ENCODE measurements at places on chromosomes 7 and 10.

DNA sequence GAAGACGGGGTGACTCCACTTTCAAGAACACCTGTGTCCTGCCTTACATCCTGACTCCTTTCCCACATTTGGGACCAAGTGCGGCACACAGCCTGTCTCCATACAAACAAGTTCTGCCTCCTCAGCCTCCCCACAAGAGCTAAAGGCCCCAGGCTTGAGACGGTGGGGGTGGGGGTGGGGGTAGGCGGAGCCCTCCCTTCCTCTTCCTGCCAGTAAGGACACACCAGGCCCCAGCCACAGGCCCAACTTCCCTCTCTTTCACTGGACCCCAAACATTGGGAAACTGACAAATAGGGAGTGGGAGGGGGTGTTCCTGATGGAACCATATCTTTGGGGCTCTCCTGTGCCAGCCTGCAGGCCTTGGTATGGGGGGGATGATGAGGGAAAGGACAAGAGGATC lies 4.6 kb downstream of the CDK5 start:
- DNase-seq: peak; percentile 41

DNA sequence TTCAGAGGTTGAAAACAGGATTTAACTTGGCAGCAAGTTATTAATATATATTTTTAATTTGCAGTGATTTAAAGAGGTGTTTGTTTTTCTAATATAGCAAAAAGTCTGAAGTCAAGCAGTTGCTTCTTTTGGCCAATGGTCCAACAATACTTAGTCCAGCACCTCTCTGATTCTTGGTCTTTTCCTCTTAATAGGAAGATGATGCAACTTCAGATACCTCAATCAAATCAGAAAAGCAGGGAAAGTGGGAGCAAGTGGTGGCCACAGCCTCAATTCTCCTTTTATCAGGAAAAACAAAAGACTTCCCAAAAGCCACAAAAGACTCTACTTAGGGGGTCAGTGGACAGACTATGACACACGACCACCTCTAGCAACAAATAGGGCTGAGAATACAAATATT lies 133.6 kb upstream of the LRGUK start:
- DNase-seq: no peak

DNA sequence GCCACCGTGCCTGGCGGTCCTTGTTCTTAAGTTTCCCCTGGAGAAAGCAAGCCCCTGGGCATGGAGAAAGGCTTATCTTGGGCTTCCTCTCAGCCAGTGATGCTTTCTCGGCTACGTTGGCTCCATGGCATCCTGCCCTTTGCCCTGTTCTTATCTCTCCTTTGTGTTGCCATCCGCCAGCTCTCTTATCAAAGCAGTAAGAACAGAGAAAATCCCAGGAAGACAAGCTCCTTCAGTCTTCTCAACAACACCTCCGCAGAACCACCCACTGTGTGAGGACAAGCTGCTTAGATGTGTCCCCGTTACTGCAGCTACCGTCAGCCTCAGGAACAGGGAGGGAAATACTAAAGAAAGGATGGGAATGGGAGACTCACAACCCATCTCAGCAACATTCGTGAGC lies 3.3 kb downstream of the PLEKHS1 start:
- no peak for DNase-seq

- DNase-seq: no peak
These were observed 222.9 kb upstream of the SH2B2 start for GRCh38 chr7:102063690-102064180.

GRCh38 chr7:30700941-30701340 lies 18.7 kb upstream of the CRHR2 start:
- no peak for DNase-seq

GRCh38 chr7:47786557-47787248 lies 161.6 kb downstream of the PKD1L1 start:
- no peak for DNase-seq

- no peak for DNase-seq
These were observed 41.1 kb downstream of the SUGCT start for GRCh38 chr7:40175725-40176510.

DNA sequence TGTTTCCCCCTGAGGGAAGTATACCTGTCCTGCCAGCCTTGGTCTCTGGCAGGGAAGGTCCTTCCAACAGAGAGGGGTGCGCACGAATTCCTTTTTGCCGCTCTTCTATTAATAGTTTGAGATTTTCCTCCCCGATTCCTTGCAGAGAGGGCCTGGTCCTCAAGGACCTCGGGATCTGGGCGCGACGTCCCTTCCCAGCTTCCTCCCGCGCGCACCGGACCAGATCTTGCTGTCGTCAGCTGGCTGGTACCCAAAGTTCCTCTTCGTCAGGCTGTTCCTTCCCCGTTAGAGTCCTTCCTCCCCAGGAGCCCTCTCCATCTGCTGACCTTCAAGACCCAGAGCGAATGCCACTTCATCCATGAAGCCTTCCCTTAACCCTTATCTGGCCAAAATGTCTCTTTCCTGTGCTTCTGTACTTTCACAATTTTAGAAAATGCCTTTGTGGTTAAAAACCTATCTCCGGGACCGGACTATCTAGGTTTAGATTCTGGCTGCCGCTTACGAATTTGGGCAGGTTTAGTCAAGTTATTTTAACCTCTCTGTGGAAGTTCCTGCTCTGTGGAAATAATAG lies 851 bp upstream of the GOT1 start:
- peak; percentile 74 for DNase-seq
